Right lung (tissue), 10 donors: ENCODE measurements at places on chromosomes 2 and 18. TPM values are rescaled to one million over a fixed set of nuclear protein-coding genes. Genes with fewer than 3 reads are reported as not detected.

The SLC23A3 gene
- 3.8 TPM for polyA plus RNA-seq

The SGPP2 gene
- polyA plus RNA-seq, result 3.0 TPM

The SLC4A5 gene
- polyA plus RNA-seq, result 5.2 TPM

The PARD3B gene
- 20.6 TPM for polyA plus RNA-seq

GRCh38 chr2:105005181-105005951 is 32.5 kb upstream of the MRPS9 start:
- DNase-seq, result peak; percentile 59

GRCh38 chr18:5155218-5155906 is 41.7 kb downstream of the AKAIN1 start:
- DNase-seq, result no peak

DNA sequence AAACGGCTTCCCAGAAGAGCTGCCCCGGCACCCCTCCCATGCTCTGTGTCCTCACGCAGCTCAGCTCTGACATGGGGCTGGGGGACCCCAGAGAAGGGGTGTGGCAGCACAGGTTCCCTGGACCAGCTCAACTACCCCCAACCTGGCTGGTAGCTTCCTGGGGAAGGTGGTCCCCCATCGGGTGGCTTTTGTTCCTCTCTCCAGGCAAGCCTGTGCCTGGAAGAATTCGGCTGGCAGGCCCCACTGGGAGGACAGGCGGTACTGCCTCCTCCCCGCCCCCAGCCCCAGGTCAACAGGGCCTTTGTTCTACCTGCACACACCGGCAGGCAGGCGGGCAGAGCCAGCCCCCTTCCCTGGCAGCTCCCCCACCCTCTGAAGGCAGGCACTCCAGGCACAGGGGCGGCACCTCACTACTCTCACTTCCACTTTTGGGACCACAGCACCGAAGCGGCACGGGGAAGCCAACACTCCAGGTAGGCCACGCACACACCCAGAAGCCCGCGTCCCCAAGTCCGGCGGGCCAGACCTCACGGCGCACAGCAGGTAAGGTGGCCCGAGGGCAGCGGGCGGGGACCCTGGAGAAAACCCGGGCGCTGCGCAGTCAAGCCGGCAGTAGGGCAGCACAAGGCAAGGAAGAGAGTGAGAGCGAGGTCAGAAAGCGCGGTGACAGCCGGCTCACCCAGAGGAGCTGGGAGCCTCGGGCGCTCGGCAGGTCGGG is 1.3 kb downstream of the HS6ST1 start:
- no peak for DNase-seq

GRCh38 chr2:205701509-205701908 is 19.2 kb downstream of the NRP2 start:
- DNase-seq, result no peak

DNA sequence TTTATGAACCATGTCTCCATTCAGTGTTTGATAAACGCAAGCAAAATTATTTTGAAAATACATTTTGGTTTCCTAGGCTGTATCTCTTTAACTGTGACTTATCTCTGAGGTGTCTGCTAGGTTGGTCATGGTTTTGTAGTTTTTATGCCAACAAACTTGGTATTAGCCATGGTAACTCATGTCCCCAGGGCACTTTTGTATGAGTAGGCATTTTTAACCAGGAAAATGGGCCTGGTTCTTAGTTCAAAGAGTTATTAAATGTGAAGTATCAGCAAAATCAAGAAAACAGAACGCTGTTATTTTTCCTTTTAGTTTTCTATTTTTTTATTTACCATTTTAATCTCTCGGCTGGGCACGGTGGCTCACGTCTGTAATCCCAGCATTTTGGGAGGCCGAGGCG is 179.3 kb upstream of the LHCGR start:
- DNase-seq, result no peak

DNA sequence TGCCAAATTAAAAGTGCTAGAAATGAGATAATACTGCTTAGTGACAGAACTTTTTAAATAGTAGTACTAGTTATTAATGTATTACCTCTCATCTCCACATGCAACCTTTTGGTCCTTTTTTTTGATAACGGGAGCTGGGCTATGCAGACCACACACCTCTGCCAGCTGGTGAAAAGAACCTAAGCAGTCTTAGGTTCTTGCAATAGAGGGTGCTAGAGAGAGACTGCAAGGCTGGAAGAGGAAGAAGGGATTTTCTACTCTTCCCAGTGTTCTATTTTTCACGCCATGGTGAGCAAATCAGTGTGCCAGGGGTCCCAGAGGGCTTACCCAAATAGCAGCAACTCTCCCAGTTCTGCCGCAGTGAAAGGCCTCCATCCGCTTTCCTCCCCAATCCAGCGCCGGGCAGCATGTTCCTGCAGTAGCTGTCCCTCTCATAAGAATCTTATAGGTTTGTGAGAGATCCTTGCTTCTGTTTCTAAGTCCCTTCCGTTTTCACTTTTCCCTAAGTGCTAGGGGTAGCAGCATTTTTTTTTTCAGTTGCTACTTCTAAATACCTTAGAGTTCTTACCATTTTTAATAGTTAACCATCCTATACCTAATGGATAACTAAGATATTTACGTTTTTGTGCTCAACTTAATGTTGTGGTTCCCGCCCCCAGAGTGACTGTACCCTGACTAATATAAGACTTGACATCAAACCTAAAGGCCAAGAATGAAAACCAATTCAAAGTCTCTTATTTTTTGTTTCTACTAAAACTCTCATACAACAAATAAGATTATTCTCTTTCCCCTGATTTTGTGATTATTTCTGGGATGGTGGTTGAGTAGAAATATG is 69.4 kb upstream of the UBE2E3 start:
- DNase-seq, result no peak
